Osteocyte (in vitro differentiated cells): ENCODE measurements at places on chromosomes 1 and 21. TPM values are rescaled to one million over a fixed set of nuclear protein-coding genes. Genes with fewer than 3 reads are reported as not detected.

DNA sequence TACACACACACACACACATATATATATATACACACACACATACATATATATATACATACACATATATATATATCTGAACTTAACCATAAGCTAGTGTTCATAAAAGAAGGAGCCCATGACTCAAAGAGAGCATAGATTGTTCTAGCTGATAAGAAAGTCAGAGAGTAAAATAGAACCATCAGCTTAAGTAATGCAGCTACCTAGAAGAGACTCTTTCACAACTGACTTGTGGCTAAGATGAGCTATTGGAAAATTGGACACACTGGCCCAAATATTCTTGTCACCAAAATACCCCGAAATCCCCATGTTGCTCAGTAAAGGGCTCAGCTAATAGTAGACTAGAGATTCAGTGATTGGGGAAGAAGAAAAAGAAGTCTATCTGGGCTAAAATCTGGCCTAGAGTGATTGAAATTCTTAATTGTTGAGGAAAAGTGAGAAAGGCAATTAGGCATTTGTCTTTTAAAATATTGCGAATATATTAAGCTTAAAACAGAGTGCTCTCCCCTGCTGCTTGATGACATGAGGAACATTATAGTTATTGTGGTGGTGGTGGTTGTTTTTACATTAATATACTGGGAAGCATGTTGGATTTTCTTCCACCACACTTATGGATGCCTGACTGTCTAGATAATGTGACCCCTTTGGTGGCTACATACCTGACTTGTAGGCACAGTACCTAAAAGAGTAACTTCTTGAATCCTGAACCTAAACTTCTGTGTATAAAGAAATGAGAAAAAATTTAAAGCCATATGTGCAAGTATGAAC is 6.3 kb downstream of the SLAMF1 start:
- no peak for DNase-seq

DNA sequence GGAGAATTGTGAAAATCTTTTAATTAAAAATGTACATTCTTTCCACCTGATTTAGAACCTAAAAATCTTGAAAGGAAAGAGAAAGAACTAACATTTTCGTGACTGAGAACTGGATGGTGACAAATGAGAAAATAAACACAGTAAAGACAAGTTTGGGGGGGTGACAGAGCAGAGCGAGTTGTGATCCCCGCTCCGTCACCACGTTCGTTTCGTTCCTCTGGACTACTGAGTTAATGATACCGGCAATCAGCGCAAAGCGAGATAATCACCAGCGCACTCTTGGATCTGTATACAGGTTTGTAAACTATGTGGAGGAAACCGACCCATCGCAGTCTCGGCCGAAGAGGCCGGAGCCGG is 31.2 kb upstream of the CFAP126 start:
- DNase-seq, result no peak

- DNase-seq, result no peak
Observed at GRCh38 chr1:118201524-118201923, 16.5 kb upstream of the SPAG17 start.

DNA sequence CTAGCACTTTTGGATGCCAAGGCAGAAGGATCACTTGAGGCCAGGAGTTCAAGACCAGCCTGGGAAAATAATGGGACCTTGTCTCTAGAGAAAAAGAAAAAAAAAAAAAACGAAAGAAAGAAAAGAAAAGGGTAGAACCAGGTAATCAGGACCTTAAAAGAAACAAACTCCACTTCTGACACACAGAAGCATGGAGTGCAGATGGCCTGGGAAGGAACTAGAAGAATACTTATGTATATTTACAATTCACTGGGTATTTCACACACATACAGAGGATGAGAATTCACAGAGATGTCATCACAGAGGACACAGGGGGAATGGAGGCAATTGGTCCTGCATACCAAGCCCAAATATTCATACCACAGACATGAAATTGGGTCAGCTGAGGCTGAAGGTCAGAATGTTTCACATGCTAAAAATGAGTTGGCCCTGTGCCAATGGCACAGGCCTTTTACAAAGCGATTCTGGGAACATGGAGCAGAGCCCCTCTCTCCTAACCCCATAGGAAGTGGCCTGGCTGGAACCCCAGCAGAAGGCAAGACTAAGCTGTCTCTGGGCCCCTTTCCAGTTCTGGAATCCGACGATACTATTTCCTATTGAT is 4.4 kb downstream of the B4GALT3 start:
- DNase-seq, result no peak

GRCh38 chr1:39087435-39087834 is 61.3 kb downstream of the NDUFS5 start:
- no peak for DNase-seq

Gene TTC13
- total RNA-seq, result 15.9 and 19.5 TPM in 2 replicates

Gene TFAP2E
- 0.35 and 0.57 TPM in 2 replicates for total RNA-seq

Gene FCRL1
- total RNA-seq, result not detected in 2 replicates
